Natural killer cell treated with Interleukin-12 subunit alpha and Interleukin-12 subunit beta and Interleukin-15 and Interleukin-18, amount 100 ng/mL, for 72 hours (primary cell): ENCODE measurements at places on chromosomes 2 and 18.

DNA sequence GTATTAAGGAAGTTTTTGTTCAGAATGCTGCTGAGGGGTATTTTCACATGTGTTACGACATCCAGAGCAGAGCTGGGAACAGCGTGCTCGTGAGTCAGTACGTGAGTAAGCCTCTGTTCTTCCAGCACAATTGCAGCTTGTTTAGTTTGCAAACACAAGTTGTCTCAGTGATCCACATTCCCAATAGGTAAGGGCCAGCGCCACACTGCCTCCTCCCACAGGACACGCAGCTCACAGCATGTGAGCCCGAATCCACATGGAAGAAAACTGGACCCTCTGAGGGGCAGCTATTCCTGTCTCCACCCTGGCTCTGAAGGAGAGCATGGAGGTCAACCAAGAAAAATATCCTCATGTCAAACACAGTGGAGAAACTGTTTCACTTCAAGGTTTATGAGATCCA lies 173.9 kb upstream of the PID1 start:
- DNase-seq = no peak

DNA sequence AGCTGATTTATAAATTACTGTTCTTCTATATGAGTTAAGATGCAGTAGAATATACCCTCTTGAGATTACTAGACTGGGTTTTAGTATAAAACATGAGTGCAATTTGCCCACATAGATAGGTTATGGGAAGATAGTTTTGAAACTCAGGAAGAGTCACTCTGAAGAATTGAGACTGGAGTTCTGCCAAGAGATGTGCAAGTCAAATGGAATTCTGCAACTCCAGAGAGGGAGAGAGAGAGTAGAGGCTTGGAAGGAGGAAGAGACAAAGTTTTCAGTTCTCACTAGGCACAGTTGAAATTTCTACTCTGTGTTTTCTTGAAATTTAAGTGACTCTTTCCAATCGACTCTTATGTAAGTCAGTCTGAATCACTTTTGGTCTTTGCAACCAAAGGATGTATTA lies 878.8 kb downstream of the TSN start:
- DNase-seq = no peak

- no peak for DNase-seq
Observed at GRCh38 chr2:181991171-181991885, 5.7 kb downstream of the PPP1R1C start.

GRCh38 chr18:26579941-26580618 lies 31.7 kb upstream of the KCTD1 start:
- DNase-seq = no peak

DNA sequence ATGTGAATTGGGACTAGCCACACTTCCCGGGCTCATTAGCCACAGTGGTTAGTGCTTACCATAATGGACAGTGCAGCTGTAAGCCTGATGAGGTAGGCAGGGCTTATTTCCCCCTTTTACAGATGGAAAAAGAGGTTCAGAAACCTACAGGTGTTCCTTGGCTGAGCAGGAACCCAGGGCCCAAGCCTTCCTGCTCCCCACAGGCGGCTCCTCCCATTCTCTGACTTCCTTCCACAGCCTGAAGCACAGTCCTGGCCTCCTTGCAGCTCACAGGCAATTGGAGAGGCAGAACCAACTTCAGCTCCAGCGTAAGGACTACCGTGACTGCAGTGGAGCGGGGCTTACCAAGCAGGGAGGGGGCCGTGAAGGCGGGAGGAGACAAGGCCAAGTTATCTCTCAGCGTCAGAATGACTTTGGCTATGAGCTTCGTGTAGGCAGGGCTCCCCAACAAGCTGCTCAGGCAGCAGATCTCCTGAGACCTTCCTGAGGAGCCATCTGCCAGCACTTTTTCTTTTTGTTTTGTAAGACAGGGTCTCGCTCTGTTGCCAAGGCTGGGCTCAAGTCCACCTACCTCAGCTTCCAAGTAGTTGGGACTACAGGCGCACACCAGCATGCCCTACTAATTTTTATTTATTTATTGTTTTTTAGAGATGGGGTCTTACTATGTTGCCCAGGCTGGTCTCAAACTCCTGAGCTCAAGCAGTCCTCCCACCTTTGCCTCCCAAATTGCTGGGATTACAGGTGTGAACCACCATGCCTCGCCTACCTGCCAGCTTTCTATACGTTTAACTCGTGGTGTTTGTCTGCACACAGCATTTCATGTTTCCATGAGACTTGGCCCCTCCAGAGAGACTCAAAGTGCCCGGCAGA lies 34.2 kb upstream of the NT5DC4 start:
- no peak for DNase-seq

DNA sequence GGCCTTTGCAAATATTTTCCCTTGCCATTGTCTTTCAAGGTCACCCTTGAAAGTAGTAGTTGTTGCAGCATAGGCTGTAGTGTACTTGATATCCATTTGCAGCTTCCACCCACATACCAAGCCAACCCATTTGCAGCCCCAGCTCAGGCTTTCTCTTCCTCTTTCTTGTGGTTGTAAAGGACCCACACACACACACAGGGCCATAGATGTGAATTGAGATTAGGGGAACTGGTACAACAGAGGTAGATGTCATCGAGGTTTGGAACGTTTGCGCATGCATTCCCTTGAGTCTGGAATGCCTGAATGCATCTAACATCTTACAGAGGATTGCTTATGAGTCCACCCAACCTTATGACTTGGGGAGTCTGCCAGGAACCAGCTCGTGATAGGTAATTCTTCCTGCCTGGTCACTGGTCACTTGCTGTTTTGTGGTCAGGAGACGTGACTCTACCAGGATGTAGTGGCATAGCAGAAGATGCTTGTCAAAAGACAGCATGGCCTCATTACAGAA lies 91.9 kb downstream of the MRPS9 start:
- no peak for DNase-seq

DNA sequence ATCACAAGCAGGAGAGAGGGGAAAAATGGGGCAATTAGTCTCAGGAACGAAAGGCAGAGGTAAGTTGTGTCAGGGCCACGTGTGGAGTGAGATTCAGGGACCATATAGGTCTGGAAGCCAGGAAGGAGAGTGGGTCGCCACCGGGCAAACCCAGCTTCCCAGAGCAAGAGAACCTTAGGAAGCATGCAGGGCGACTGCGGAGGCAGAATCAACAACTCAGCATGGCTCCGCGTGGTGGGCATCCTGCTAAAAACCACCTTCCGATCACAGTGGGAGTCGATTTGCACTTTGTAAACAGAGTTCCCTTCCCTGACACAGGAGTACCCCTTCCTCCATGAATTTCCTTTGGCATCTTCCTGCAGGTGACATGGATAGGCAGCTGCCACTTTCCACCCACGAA lies 114.6 kb downstream of the TTC32 start:
- no peak for DNase-seq

DNA sequence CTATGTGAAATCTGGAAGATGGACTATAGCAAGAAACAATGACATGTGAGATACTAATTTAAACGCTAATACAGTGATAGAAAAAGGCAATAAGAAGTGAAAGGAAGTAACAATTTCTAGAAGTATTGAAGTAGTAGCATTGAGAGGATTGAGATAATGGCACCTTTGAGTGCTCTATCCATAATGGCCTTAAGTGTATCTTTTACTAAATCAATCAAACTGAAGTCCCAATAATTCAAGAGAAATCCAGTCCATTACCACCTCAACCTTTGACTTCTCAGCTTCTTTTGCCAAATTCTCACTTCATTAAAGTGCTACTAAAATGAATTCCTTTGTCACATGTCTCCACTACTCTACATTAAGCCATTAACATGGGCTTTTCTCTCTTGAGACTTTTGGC lies 82.6 kb upstream of the KYNU start:
- DNase-seq = no peak

DNA sequence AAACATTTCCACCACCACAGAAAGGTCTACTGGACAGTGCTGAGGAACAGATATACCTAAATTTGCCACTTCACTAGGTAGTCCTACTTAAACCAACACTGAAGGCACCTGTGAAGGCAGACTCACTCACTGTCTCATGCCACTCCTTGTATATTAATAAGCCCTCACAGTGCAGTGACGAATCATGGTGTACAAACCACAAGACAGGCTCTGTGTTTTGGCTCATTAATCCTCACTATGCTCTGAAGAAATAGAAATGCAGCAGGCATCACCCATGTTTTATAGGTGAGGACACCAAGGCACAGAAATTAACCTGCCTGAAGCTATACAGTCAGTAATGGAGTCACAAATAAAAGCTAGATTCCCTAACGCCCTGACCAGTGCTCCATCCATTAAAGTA lies 44.3 kb downstream of the BARD1 start:
- DNase-seq = no peak

- no peak for DNase-seq
Observed at GRCh38 chr2:201643216-201643890, at the start of gene TMEM237. Gene TMEM237 (minus strand): TSS chr2:201643503. CDS start chr2:201643400, 103 bp downstream.

- DNase-seq = no peak
Observed at GRCh38 chr18:80105369-80106167, 3.5 kb upstream of the ADNP2 start.

GRCh38 chr2:70690846-70691245 lies 77.2 kb downstream of the ADD2 start:
- DNase-seq = no peak

- DNase-seq = no peak
Observed at GRCh38 chr18:63888470-63889190, 1.1 kb downstream of the SERPINB2 start.

- DNase-seq = no peak
Observed at GRCh38 chr18:61998335-61998734, 105.5 kb upstream of the RNF152 start.

DNA sequence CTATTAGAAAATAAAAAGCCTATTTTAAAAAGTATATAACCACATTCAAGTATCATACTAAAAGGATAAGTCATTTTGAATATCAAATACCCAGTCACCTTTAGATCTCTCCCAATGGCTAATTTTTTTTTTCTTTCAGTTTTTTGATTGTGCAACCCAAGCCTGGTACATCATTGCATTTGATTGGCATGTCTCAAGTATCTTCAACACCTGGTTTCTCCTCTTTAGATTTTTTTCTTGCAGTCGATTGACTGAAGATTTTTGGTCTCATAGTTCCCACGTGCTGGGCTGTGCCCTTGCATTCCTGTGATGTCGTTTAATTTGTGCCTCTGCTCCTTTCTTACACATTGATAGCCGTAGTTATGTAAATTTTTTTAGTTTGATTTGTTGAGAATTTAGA lies 40.7 kb downstream of the ATIC start:
- no peak for DNase-seq

GRCh38 chr18:11668441-11669169 lies 20.5 kb upstream of the GNAL start:
- no peak for DNase-seq

- no peak for DNase-seq
Observed at GRCh38 chr2:45993476-45993991, 303.7 kb upstream of the EPAS1 start.

DNA sequence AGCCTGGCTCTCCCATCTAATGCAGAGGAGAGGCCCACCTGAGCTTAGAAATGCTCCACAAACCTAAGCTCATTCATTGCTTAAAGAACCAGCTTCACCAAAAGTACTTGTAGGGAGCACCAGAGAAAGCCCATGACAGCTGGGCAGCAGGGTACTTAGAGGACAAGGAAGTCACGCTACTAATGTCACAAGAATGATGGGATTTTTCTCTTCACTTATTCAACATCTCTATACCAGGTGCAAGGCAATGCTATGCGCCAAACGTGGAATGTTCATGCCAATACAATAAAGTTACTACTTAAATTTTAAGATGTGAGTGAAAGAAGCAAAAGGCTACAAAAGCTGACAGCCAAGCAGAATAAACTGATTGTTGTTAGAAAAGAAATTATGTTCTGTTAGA lies 36.0 kb downstream of the LONRF2 start:
- DNase-seq = no peak

GRCh38 chr2:230816735-230817134 lies 48.0 kb upstream of the ITM2C start:
- DNase-seq = no peak

DNA sequence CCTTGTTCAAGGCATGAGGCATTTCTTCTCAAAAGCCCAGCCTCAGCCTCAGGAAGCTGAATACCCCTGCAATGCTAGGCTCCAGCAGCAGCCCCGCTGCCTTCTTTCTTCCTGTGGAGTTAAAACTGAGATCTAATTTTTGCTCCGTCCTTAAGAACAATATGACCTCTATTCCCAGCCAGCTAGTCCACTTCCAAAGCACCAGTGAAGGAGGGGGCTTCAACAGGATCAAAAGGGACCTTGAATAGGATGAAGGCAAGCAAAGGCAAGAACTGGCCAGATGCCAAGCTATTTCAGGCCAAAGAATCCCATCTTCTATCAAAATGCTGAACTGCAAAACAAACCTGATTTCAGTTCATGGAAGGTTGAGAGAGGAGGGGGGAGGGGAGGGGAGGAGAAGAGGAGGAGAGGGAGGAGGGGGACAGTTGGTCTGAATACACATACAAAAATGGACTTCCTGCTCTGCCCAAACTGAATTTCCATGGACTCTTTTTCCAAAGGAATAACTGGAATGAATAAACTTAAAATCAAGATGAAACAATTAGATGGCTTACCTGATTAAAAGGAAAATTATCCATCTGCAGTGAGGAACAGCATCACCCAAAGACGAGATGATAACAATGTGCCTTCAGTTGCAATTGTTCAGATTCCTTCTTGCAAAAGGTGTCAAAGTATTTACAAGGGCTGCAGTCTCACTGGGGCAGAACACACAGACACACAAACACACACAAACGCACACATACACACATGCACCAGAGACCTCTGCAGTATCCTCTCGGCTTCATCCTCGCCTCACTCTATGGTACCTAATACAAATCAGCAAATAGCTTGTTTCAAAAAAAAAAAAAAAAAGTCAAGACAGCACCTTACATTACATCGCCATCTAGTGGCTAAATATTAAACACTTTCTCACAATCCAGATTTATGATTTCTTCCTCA lies at the start of gene SCN1A:
TSS of gene SCN1A (minus strand) at position 804 of the 939 bp plus-strand sequence. CDS start 54,399 bp downstream, outside the sequence.
- no peak for DNase-seq

DNA sequence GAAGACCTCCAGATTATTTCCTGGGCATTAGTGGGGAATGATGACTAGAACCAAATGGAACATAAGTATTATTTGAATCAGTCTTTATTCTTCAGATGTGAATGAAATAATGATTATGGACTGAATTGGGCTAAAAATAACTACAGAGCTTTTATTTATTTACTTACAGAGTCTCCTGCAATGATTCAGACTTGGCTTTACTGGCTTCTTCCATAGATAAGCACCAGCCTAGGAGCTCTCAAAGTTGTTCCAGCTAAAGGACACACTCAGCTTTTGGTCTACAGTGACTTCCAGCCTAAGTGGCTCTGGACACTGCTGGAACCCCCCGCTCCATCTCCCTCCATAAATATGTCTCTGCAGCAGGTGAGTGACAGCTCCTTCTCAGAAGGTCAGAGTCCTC lies 24.3 kb upstream of the ARHGAP25 start:
- DNase-seq = no peak
